Astrocyte of the cerebellum (primary cell): ENCODE measurements at places on chromosomes 3 and 15.
A peak's percentile ranks its signal among the peaks of the same experiment; 100 is the strongest.

GRCh38 chr3:65605876-65606432, 432.8 kb downstream of the MAGI1 start:
- DNase-seq, result no peak

- DNase-seq, result no peak
Observed at GRCh38 chr3:120324190-120324589, 25.0 kb downstream of the LRRC58 start.

GRCh38 chr3:69012800-69013252, 658 bp downstream of the EOGT start:
- DNase-seq, result no peak

DNA sequence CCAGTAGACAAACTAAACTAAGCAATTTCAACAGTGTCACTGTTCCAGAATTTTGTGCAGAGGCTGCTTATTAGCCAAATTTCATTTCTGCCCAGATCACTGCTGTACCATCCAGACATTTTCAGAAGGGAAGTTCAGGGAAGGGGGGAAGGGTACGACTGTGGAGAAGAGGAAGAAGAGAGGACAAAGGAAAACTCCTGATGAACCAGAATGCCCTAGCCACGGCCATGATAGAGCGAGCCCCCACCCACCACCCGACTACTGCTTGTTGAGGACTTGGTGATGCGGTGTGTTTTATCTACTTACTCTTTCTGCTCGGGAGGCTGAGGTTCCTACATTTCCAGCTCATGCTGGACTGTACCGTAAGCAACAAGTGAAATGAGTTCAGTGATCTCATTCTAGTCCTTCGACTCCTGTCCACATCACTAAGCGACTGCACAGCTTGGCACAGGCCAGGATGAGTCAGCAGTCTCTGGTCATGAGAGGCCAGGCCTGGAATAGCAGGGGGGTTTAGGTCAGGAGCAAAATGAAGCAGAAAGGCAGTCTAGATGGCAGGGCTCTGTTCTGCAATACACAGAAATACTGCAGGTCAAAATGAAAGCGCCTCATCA, 330.8 kb downstream of the TIGIT start:
- DNase-seq, result peak; percentile 96

DNA sequence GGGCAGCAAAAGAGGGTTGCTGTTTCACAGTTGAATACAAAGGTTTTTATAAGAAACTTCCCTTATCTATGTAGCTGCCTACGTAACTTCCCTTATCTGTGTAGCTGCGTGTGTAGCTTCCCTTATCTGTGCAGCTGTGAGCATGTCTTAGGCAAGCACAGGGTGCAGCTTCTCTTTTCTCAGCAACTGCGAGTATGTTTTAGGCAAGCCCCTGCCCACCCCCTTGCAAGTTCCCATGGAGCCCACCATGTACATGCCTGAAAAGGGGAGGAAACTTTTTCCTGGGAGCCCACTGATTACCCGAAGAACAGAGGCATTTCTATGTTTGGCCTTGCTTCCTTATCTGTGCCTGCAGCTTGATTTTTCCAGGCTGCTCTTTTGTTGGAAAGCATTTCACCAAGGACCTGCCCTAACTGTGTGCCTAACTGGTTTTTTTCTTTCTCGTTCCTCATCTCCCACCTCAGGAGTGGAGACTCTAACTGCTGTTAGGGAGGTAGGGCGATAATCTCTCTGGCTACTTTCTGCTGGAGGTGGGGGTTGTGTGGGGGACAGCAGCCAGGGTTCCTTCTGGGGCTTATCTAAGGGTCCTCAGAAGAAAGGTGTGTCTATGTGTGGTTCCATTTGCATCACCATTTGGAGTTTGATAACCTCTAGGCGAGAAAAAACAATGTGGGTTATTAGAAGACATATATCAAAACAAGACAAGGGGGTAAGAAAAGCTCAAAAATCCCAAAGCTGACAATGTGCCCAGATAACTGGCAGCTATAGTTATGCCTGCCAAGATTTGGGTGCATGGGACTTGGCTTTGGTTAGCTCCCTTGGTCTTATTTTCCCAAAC, 26.0 kb downstream of the SORD start:
- DNase-seq, result no peak

GRCh38 chr15:68543165-68544008, 35.4 kb upstream of the CORO2B start:
- DNase-seq, result peak; percentile 77

- DNase-seq, result no peak
Observed at GRCh38 chr3:135057996-135058395, 262.9 kb downstream of the EPHB1 start.

GRCh38 chr3:123446610-123447109, 2.2 kb downstream of the ADCY5 start:
- no peak for DNase-seq

- no peak for DNase-seq
Observed at GRCh38 chr3:189316296-189317019, 144.7 kb downstream of the TPRG1 start.

GRCh38 chr3:53694046-53694445, 152.2 kb downstream of the CHDH start:
- no peak for DNase-seq

DNA sequence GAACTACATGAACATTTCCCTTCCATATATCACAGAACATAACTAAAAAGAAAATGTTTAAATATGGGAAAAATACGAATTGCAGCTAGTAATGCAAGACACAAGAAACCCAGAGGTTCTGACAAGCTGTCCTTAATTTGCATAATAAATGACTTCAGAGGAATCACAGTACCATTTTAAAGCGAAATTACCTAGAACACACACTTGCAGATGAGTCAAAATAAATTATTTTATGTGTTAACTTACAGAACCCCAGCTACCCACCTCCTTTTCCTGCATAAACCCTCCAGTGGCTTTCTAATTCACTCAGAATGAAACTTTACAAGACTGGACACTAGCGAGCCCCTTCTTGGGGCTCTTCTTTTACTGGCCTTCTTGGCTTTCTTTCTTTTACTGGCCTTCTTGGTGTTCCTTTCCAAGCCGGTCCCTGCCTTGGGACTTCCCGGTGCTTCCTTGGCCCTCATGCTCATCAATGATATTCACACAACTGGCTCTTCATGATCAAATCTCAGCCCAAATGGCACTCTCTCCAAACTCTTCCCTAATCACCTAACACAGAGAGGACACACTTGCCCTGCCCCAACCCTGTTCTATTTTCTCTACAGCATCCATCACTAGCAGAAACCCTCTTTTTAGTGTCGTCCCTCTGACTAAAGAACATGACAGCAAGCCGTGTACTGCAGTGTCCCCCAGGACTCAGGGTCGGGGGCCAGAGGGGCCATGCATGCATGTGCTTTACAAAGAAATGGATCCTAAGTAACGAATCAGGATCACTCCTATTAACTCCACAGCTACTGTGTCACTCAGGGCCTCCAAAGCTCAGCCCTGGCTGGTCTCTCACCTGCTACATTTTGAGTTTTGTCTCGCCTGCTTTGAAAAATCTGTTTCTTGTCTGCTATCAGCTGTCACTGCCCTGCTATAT, 4.8 kb downstream of the CHSY1 start:
- no peak for DNase-seq

- DNase-seq, result no peak
Observed at GRCh38 chr3:134911586-134912548, 116.8 kb downstream of the EPHB1 start.

GRCh38 chr3:108595321-108595720, 5.8 kb downstream of the DZIP3 start:
- DNase-seq, result no peak

DNA sequence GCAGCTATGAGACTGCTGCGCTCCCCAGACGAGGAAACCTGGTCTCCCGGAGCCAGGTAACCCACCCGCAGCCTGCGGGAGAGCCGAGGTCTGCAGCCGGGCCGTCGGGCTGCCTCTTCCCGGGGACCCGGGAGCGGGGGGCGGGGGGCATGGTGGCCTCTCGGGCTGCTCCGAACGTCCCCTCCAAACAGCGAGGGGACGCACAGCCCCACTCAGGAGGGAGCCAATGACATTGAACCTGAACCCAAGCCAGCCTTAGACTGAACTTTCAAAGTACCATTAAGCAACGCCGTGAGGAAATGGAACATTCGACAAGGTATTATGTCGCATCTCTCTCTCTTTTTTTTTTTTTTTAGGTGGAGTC, 29.8 kb upstream of the ALDH1A3 start:
- no peak for DNase-seq

GRCh38 chr3:69189487-69189886, 67.1 kb upstream of the LMOD3 start:
- DNase-seq, result no peak

DNA sequence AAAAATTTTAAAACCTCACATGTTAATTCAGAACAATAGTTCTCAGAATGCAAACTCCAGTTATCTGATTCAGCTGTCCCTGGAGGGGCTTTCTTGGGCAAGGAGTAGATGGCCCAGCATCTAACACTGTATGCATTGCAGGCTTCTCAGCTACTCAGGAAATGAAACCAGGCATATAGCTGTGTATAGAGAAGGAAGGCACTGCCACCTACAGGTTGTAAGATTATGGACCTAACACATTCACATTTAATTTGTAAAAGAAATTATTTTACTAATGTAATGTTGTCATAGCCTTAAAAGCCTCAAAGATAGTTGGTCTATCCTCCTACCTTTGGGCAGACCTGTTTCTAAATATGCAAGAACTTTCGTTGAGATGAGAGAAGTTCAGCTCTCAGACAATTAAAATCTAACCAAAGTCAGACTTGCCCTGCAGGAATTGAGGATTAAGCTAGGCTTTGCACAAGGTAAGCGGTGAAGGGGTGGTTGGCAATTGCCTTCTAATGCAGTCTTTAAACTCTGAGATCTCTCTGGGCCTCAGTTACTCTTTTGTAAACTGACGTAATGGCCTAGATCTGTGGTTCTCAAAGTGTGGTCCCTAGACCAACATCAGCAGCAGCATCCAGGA, 132.8 kb upstream of the SLC24A5 start:
- peak; percentile 64 for DNase-seq

DNA sequence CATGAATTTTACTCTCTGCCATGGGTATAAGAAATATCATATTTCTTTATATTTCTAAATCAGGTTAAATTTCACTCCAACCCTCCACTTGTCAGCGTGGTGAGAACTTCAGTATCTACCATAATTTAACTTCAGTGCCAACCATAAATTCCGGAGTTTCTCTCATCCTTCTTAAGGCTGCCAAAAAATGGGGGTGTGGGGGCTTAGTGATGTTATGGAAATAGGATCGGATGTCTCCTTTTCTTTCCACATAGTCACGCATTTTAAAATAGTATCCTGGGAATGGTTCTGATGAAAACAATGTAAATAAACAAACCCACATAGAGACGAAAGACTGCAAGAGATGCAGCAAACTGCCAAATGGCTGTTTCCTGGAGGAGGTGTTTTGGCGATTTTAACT, 12.9 kb upstream of the FAM3D start:
- no peak for DNase-seq

GRCh38 chr3:20696388-20697150, 510.6 kb upstream of the SGO1 start:
- DNase-seq, result no peak

- peak; percentile 39 for DNase-seq
Observed at GRCh38 chr3:172595664-172596393, 72.6 kb upstream of the TNFSF10 start.

- DNase-seq, result no peak
Observed at GRCh38 chr3:45553469-45553974, 41.0 kb upstream of the LIMD1 start.

GRCh38 chr3:33879540-33879939, 81.1 kb downstream of the PDCD6IP start:
- no peak for DNase-seq

DNA sequence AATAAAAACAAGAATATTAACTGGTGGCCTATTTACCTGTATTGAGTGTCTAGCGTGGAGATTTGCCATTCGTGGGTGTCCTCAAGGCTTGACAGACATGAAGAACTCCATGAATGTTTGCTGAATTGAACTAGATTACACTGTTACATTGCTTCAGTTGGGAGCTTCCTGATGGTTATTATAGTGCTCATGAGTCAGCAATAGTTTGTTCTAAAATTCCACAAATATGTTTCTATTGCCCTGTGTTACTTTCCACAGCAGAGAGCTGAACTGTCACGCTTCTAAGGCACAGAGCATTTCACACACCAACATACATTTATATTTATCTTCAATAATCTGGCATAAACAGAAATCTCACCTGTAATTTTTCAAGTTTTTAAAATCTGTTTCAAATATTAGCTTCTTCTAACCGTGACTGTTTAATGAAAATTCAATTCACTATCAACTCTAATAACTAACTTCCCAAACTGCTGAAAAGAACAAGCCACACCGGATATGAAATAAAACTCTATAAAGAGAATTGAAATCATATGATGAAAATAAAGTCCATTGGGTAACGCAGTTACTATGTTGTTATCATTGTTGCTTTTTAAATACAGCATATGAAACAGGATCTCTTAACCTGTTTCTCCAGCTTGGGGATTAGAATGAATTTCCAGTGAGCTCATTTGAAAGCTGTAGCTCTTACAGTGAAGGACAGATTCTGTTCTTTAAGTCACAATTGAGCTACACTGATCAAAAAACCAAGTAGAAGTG, 61.2 kb upstream of the MCF2L2 start:
- no peak for DNase-seq

DNA sequence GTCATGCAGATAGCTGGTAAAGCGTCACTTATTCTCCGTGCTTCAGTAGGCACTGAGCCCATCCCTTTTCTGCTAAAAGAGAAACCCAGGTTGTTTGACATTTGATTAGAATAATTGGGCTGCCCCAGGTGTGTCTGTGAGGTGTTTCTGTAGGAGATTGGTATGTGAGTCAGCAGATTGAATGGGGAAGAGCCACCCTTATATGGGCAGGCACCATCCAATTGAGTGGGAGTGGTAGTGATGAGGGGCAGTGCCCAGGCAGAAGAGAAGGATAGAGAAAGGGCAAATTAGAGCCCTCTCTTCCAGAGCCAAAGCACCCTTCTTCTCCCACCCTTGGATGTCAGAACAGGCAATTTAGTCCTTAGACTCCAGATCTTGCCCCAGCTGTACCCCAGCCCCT, 384.3 kb upstream of the GBE1 start:
- DNase-seq, result no peak

DNA sequence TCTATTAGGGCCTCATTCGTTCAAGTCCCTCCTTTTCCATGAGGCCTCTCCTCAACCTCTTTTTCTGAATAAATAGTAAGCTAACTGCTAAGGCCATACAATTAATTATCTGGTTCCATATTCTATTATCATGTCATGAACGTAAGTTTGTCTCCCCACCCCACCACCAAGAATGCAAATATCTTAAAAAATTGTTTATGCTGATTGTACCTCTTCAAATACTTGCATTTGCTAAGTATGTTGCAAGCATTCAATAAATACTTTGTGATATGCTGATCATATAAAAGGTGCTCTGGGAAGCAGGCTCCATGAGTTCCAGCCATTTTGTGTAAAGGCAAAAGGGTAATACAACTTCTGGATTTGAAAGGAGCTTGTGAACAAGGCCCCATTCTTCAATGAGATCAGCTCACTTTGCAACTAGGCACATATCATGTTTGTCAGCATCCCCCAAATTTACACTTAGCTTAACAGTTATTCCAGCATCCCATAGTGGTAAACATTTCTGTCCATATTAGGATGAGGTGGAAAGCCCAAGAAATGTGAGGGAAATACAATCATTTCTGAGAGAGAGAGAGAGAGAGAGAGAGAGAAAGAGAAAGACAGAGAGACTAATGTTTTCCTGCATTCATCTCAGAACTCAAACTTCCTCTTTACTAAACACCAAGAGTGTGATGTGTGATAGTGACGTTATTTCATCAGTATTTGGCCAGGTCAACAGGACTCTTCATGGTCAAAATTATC, 33.2 kb downstream of the SLC12A8 start:
- DNase-seq, result no peak

- peak; percentile 85 for DNase-seq
Observed at GRCh38 chr3:115834068-115834467, 210.8 kb downstream of the GAP43 start.

GRCh38 chr15:26767169-26767670, 5.6 kb downstream of the GABRB3 start:
- DNase-seq, result no peak

- peak; percentile 57 for DNase-seq
Observed at GRCh38 chr3:72494130-72494529, 354.1 kb downstream of the SHQ1 start.
